K562 (cell line): ENCODE measurements at places on chromosomes 1 and 21.
A peak's percentile ranks its signal among the peaks of the same experiment; 100 is the strongest.

GRCh38 chr1:179151908-179152682 is 70.2 kb downstream of the TOR3A start:
- no peak for DNase-seq

DNA sequence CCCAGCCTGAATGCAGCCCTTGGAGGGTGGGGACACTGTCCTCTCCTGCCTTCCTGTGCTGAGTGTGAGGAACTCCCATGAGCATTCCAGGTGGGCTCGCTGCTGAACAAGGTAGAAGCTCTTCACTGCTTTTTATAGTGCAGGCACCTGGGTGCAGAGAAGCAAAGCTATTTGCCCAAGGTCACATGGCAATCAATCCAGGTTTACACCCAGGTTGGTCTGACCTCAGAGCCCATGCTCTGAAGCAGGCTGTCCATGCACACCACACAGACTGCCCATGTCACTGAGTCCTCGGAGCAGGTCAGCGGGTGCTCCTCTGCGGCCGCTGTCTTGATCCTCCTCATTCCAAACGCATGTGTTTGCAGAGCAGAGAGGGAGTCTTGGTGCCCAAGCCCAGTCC is 323.4 kb upstream of the VAMP3 start:
- no peak for DNase-seq

- no peak for DNase-seq
Measured at GRCh38 chr1:216178281-216178680, 245.0 kb downstream of the USH2A start.

DNA sequence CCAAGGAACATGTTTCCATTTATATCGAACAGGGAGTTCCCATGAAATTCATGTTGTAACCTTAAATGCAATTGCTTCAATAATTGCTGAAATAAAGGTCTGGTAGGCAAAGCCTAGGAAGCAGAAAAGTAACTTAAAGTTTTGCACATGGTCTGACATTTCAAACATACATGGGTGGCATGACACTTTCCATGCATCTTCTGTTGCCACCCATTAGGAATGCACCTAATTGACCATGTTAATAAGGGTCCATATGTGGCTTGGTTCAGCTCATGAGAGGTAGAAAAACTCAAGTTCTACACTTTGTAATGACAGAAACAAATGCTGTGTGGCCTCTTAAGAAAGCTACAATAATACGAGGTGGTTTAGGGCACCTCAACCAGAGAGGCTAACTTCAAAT is 72.0 kb upstream of the GORAB start:
- no peak for DNase-seq

DNA sequence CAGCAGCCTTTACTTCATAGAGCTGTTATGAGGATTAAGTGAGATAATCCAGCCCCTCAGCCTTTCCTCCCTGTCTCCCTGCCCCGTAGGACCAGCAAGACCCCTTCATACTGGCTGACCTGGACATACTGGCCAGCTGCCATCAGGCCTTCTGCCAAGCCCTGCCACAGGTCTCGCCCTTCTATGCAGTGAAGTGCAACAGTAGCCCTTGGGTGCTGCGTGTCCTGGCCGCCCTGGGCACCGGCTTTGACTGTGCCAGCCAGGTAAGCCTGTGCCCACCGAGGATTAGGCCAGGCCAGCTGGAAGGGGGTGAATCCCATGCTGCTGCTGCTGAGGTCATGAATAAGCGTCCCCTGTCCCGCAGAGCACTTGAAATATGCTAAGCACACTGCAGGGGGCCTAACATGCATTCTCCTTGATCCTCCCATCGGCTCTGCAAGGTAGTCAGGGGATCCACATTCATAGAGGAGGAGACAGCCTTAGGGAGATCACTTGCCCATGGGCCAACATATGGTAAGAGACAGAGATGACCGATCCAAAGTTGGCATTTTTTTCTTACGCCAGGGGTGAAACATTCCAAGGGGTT is 73.3 kb upstream of the TINAGL1 start:
- no peak for DNase-seq

GRCh38 chr1:215718575-215719287 is 151.6 kb downstream of the KCTD3 start:
- DNase-seq = no peak

DNA sequence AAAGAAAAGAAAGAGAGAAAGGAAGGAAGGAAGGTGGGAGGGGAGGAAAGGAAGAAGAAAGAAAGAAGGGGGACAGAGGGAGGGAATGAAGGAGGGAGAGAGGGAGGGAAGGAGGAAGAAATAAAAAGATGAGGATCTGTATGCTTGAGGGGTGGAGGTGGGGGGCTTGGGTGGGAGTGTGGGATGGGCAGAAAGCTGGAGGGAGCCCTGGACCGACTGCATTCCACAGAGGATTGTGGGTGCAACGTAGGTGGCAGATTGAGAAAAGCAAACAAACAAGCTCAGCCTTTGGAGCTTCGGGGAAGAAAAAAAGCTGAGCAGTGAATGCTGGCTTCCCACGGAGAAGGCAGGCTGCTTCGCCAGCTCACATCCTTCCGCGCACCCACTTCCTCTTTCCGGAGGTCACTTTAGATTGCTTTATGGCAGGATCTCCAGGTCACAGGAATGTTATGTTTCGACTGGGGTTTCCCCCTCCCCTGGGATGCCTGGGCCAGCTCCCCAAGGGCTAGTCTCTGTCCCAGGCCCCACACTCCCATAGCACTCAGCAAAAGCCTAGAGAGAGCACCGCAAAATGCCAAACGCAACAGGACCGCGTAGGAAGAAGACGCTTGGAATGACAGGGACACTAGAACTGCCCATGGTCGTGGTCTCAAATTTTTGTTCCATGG is 20.7 kb upstream of the LGALS8 start:
- DNase-seq = peak; percentile 74

DNA sequence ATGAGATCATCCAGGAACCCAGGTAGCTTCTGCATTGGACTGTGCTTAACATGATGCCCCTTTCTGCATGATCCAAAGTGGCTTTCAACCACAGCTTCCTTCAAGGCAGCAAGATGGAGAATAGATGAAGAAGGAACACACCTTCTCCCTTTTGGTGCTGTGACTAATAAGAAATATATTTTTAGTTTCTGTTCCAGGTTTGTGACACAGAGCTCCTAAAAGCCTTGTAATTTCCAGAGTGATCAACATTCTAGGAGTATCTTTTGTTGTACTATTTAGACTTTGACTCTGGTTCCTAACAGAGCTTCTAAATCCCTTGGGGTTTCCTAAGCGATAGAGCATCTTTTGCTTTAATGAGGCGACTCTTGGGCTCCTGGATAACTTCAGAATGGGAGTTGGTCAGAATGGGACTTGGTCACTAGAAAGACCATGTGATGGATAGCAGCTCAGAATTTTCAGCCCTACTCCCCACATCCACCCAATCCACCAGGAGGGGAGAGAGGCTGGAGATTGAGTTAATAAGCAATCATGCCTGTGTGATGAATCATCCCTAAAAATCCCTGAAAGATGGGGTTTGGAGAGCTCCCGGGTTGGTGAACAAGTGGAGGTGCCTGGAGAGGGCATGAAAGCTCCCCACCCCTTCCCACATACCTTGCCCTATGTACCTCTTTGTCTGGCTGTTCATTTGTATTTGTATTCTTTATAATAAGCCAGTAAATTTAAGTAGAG is 134.8 kb downstream of the FGGY start:
- no peak for DNase-seq

DNA sequence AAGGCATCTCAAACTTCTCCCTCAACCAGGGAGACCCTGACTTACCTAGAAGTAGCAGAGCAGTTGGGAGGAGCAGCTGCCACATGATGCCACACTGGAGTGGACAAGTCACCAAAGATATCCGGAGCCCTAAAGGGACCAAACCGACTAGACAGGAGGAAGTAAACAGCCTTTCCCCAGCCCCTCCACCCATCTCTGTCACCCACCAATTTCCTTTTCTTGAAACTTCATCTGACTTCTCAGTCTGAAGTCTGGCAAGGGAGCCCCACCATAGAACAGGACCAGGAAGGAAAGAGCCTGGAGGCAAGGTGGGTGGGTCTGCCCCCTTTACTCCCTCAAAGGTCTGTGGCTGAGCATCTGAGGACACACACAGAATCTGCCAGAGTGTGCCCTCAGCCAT is at the start of gene FCGR3A:
FCGR3A (minus strand) TSS at position 167 of the 400 bp plus-strand sequence; CDS start at position 85, 82 bp downstream.
- DNase-seq = no peak

DNA sequence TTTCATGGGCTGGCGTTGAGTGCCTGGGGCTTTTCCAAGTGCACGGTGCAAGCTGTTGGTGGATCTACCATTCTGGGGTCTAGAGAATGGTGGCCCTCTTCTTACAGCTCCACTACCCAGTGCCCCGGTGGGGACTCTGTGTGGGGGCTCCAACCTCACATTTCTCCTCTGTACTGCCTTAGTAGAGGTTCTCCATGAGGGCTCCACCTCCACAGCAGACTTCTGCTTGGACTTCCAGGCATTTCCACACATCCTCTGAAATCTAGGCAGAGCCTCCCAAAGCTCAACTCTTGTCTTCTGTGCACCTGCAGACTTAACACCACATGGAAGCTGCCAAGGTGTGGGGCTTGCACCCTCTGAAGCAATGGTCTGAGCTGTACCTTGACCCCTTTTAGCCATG is 82.1 kb downstream of the CCDC18 start:
- no peak for DNase-seq

DNA sequence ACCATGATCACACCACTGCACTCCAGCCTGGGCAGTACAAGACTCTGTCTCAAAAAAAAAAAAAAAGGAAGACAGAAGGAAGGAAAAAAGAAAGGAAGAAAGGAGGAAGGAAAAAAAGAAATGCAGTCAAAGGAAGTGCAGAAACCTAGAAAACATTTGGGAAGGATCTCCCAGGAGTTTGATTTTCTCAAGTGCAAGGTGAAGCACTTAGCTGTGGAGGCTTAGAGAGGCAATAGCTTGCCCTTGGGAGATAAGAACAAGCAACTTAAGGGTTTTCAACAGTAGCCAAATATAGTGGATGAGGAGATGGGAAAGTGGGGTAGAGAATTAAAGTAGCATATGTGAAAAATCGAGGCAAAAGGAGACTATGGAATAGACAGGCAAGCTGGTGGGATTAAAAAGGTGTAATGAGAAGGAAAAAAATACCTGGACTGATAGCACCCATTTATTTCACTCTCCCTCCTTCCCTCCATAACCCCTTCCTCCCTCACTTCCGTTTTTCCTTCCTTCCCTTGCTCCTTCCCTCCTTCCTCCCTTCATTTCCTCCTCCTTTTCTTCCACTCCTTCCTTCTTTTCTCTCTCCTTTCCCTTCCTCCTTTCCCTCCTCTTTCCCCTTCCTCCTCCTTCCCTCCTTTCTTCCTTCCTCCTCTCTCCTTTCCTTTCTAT is 6.8 kb upstream of the FAM89A start:
- no peak for DNase-seq

DNA sequence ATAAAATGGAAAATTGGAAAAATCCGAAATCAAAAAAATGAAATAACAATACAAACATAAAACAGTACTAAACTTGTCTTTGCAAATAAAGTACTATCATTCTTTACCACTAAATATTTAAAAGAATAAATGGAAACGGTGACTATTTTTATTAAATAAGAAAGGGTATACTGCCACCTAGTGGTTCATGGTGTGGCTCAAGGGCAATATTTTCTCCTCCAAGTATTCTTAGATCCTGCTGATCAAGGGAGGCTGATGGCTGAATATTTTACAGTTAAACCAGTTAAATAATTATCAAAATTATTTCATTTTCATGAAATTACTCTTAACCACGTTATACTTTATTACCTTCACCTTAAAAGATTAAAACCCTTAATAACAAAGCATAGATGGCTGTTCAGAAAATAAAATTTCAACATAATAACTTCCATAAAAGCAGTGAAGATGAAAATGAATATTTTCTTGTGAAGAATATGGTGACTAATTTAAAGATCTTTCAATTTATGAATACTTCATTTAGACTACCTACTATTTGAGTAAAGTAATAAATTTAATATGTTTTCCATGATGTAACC is 1793.9 kb downstream of the NCAM2 start:
- peak; percentile 47 for DNase-seq

- no peak for DNase-seq
Measured at GRCh38 chr21:23488245-23488644, 2119.0 kb downstream of the MRPL39 start.

DNA sequence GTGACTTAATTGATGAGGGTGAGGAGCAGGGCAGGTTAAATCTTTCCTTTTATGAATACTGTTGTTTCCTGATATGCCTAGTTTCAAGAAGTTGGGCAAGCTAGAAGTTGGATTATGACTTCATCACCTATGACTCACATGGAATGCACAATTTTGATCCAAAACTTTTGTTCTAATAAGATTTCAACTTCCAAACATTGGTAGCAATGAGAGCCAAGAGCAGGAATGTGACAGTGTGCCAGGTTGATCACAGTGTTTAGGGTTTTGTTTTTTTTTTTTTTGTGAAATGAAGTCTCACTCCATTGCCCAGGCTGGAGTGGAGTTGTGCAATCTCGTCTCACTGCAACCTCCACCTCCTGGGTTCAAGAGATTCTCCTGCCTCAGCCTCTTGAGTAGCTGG is 349.4 kb downstream of the DUSP10 start:
- DNase-seq = no peak

GRCh38 chr1:192167911-192168700 is 9.8 kb downstream of the RGS18 start:
- no peak for DNase-seq

DNA sequence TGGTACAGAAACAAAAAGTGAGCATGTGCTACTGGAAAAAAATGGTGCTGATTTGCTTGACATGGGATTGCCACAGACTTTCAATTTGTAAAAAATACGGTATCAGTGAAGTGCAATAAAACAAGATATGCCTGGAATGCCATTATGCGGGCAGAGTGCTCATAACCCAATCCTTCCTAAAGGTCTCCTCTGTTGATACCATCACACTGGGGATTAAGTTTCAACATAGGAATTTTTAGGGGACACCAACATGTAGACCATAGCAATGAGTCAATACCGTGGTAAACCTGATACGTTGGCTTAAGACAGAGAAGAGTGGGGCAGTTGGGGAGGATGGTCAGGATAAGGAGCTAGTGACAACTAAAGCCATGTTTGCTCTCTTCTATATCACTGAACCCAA is 20.5 kb downstream of the MX1 start:
- no peak for DNase-seq

GRCh38 chr1:92117526-92117925 is 37.4 kb downstream of the BTBD8 start:
- no peak for DNase-seq

GRCh38 chr1:199574950-199575349 is 452.6 kb upstream of the NR5A2 start:
- DNase-seq = no peak

DNA sequence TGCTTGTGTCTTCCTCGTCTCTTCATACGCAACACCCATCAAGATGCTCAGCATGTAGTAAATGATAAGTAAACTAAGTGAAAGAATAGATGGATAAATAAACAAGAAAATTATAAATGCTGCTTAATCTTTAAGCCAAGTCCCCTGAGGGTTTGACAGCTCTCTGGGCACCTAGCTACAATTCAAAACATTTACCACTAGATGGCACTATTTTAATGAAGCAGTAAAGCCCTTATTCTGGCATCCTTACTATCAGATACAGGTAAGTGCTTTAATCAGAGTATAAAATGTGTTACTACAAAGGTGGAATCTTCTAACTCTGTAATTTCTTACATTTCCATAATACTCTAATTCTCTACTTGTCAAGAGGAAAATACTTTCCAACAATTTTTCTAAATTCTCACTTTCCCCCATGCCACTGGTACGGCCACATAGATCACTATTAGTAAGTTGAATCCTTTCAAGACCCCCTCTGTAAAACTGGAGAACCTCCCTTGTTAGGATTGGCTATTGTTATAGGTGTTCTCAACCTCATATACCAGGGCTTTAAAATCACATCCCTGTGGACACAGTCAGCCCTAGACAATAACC is 137.8 kb downstream of the BARHL2 start:
- peak; percentile 46 for DNase-seq

- no peak for DNase-seq
Measured at GRCh38 chr1:204041232-204041767, 31.6 kb upstream of the SOX13 start.

GRCh38 chr1:182768963-182769362 is 20.6 kb upstream of the NPL start:
- no peak for DNase-seq
